Heart left ventricle (tissue), 16 donors: ENCODE measurements at places on chromosomes 3 and 15. TPM values are rescaled to one million over a fixed set of nuclear protein-coding genes. Genes with fewer than 3 reads are reported as not detected.
A peak's percentile ranks its signal among the peaks of the same experiment; 100 is the strongest.

The NIPA2 gene
- 28.5 TPM for total RNA-seq

- no peak for DNase-seq
Observed at GRCh38 chr3:144953959-144954358, 982.3 kb downstream of the DIPK2A start.

- no peak for DNase-seq
Observed at GRCh38 chr15:95262866-95263564, 1031.7 kb downstream of the MCTP2 start.

The FMN1 gene
- 3.6 TPM for total RNA-seq

The SLC22A13 gene
- total RNA-seq, result not detected

DNA sequence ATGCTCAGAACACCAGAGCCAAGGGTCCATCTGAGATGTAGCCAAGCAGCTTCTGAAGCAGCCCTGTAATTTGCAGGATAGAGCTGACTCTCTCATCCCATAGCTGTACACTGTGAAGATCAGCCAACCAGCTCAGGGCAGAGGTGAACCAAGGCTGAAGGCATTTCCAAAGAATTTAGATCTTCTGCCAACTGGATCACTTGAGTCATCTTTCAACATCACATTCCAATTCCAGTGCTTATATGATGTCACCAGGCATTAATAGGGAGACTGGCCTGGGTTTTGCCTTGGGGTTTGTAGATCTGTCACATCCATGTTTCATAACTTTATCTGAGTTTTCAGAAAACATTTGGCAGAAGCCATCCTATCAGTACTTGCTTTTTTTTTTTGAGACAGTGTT, 98.2 kb downstream of the NR2F2 start:
- peak; percentile 20 for DNase-seq

GRCh38 chr3:12793701-12794100, 2.8 kb upstream of the CAND2 start:
- no peak for DNase-seq

The SYNPR gene
- not detected for total RNA-seq

The MKRN2 gene
- total RNA-seq, result 32.9 TPM

GRCh38 chr3:161893972-161894371, 397.4 kb downstream of the OTOL1 start:
- DNase-seq, result no peak

GRCh38 chr15:68550498-68551295, 28.1 kb upstream of the CORO2B start:
- DNase-seq, result peak; percentile 83

GRCh38 chr3:127629467-127630403, 750 bp downstream of the PODXL2 start:
- DNase-seq, result no peak

GRCh38 chr3:171535133-171535532, 74.9 kb upstream of the TNIK start:
- DNase-seq, result no peak

- no peak for DNase-seq
Observed at GRCh38 chr3:46484911-46485778, 12.6 kb upstream of the RTP3 start.

The COL6A5 gene
- not detected for total RNA-seq

The FGF7 gene
- total RNA-seq, result 24.5 TPM

- no peak for DNase-seq
Observed at GRCh38 chr3:55128225-55128823, 200.5 kb upstream of the LRTM1 start.

- DNase-seq, result no peak
Observed at GRCh38 chr15:92097474-92098178, 244.1 kb downstream of the SLCO3A1 start.

DNA sequence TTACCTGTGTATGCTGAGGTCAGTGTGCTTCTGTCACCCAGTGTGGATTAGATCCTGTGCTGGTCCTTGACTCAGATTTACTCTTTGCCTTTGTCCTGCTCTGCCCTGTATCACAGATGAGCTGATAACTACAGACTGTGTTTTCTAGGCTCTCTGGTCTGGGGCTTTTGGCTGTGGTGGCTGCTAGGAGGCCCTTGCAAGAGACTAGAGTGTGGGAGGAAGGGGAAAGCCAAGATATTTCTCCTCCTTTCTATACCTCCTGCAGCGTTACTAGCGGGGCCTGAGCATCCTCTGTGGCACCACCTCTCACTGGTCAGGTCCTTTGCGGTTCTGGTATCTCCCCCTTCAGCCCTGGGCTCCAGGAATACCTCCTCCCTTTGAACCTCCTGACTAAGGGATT, 282.3 kb upstream of the TBC1D5 start:
- DNase-seq, result no peak

- DNase-seq, result no peak
Observed at GRCh38 chr3:9168241-9168741, 81.2 kb downstream of the SRGAP3 start.

DNA sequence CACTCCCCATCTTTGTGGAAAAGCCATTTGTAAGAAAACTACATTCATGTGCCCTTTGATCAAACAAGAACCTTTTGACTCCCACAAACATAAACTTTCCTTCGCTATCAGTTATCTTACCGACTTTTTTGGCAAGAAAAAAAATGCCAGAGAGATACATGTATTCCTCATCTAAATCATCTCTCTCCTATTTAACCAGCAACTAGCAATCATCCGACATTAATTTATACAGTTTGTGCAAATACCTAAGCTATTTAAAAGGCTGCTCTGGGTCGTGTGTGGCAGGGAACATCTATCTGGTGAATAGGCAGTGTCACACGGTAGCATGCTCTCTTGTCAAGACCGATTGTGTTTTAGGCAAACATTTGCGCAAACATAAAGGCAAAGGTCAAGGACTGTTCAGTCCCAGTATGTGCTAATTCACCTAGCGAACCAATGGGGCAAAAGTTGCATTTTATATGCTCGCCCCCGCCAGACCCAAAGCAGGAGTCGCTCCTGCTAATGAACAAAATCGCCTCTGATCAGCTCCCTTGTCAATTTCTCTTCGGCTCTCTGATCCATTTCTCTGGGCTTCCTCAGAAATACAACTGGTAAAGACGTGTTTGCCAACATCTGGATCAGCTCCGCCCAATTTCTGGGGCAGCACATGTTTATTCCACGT, 37.7 kb downstream of the ZIC4 start:
- no peak for DNase-seq

DNA sequence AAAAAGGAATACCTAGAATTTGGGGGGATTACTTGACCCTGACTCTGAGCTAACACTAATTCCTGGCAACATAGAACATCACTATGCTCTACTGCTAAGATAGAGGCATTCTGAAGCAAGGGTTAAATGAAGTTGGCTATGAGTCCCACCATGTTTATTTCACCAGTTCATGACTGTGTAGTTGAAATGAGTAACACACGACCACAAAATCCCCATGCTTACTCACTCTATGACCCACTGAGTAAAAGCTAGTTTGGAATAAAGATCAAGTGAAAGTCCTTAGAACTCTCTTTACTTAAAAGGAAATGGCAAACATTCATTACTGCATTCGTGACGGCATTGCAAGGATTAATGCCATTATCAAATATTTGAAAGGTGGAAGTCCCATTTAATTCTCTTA, 47.4 kb downstream of the MRPL46 start:
- no peak for DNase-seq

DNA sequence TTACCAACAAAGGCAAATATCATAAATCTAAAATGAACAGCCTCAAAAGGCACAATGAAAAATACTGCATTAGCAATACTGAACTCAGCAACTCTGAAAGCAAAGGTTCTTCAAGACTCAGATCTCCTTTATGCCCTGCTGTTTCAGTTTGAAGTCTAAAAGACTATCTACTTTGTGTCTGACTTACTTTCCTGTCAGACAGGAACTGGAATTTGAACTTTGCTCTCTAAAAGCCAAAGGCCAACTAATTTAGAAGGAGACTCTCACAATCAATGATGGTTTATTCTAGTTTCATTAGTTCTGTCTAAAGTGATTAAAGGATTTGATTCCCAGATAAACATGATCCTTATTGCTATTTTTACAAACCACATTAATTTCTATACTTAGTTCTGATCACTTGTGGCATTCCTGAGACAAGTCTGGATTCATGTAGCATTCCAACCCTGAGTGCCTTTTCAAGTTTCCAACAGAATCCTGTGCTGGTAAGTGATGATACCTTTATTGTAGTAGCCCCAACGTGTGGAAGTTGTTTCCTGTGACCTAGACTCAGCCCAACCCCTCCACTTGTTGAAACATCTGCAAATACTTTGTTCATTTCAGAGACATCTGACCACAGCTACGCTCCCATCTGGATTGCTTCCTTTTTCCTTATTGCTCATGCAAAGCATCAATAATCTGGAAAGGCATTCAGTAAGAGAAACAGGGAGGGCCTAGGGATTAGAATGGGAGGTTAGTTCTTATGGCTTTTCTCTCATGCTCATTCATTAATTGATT, 14.9 kb upstream of the LEKR1 start:
- no peak for DNase-seq

The SLC22A14 gene
- not detected for total RNA-seq

- no peak for DNase-seq
Observed at GRCh38 chr15:71888797-71889196, 78.4 kb downstream of the NR2E3 start.

The MON1A gene
- 13.0 TPM for total RNA-seq

DNA sequence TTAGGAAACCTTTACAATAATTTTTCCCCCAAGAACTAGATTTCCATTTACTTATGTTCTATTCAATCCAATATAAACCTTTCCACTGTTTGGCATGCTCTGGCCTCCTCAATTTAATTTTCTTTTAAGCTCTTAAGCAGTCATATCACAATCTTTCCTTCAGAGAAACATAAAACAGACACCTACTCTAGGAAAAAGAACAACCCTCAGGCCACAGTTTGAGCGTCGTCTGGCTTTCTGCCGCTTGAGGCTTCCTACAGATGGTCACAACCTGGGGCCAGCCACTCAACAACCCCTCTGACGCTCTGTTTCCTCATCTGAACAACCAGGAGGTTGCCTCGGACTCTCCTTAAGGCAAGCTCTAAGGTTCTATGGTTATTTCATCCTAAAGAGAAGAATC, 143.3 kb downstream of the ADAMTS17 start:
- DNase-seq, result no peak
